ENCODE measurements at places on chromosomes 1 and 21.

DNA sequence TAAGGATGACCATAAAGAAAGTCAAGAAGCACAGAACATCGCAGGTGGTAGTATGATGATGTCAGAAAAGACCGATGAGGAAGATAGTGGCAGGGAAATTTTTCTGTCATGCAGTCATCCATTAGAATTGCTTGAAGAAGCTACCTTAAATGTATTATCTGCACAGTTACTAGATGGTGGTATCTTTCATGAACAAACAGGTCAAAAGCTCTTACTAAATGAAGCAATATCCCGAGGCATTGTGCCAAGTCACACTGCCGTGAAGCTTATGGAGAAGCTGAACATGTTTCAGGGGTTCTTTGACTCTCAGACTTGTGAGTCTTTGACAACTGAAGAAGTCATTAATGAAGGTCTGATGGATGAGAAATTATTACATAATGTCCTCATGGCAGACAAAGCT lies 128.8 kb downstream of the MACF1 start:
- no peak for DNase-seq

DNA sequence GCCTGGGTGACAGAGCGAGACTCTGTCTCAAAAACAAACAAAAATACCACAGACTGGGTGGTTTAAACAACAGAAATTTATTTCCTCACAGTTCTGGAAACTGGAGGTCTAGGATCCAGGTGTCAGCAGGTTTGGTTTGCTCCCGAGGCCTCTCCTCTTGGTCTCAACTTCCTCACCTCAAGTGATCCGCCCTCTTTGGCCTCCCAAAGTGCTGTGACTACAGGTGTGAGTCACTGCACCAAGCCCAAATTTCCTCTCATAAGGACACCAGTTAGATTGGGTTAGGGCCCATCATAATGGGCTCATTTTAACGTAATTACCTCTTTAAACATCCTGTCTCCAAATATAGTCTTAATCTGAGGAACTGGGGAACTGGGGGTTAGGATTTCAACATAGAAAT lies 35.5 kb downstream of the MFSD2A start:
- no peak for DNase-seq

- DNase-seq: no peak
Observed at GRCh38 chr1:99531578-99532275, 114.2 kb upstream of the PALMD start.

DNA sequence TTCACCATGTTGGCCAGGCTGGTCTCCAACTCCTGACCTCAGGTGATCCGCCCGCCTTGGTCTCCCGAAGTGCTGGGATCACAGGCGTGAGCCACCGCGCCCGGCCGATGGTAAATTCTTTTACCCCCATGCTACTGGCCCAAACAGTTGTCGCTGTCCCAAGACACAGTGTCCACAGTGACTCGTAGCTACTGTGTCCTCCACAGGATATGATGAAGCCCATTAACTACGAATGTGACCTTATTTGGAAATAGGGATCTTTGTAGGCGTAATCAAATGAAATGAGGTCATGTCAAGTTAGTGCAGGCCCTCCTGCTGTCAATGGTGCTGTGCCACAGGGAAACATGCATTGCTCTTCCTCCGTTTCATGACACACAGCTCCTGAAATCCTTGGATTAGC lies 8.5 kb downstream of the FNDC10 start:
- no peak for DNase-seq

- no peak for DNase-seq
Observed at GRCh38 chr1:204439621-204440375, 28.2 kb upstream of the PPP1R15B start.

DNA sequence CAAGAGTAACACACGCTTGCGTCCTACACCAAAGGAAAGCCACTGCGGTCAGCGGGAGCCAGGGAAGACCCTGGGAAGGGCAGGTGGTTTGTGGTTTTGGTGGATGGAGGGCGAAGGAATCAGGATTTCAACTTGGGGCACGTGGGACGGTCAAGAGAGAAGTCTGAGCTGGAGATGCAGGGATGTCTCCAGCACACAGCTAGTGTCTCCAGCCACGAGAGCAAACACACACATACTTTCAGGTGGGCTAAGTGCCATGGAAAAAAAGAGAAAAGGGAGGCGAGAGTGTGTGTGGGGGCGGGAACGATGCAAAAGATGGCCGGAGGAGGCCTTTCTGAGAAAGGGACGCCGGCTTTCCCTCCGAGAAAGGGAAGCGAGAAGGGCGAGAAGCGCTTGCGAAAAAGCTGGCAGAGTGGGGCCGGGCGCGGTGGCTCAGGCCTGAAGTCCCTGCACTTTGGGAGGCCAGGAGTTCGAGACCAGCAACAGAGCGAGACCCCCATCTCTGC lies 1.4 kb upstream of the SRRM1 start:
- DNase-seq: peak; percentile 66

DNA sequence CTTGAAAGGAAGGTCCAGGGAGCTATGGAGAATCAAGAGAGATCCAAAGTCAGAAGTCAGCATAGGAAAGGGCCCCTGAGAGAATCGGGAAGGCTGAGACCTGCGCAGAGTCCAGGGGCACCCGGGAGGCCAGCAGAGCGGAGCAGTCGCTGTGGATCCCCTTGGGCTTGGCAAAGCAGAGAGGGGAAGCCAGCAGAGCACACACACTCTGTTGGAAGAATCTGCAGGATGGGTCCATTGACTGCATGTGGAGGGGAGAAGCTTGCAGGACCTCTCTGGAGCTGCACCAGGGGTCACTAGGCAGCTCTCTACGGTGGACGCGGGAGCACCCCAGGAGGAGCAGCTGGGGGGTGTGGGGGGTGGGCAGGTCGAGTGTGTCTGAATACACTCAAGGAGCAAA lies 6.4 kb downstream of the RIPK4 start:
- no peak for DNase-seq

DNA sequence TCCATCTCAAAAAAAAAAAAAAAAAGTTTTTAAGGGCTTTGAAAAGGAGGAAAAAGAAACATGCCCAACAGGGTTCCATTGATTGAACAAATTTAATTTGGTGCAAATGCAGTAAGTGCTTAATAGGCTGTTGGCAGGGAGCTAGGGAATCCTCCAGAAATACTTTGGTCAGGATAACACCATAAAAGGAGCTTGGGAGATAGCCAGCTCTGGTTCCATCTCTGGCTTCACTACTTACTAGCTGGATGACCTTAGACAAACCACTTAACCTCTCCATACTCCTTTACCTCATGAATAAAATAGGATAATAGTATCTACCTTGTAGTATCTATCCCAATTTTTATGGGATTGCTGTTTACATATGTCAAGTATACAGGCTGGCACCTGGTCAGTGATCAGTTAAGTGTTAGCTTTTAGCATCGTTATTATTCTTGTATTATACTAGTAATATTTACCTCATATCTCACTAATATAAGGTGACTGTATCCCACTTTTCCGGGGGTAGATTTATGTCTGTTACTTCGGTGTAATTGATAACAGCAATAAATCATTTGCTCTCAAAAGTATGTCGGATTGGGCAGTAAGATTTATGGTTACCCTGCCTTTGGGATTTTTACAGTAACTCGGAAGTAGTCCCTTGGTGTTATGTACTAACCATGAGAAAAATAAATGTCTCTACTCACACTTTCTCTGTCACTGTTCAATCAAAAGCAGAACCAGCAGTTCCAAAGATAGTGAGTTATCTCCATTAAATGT lies 36.4 kb downstream of the BTG3 start:
- no peak for DNase-seq

DNA sequence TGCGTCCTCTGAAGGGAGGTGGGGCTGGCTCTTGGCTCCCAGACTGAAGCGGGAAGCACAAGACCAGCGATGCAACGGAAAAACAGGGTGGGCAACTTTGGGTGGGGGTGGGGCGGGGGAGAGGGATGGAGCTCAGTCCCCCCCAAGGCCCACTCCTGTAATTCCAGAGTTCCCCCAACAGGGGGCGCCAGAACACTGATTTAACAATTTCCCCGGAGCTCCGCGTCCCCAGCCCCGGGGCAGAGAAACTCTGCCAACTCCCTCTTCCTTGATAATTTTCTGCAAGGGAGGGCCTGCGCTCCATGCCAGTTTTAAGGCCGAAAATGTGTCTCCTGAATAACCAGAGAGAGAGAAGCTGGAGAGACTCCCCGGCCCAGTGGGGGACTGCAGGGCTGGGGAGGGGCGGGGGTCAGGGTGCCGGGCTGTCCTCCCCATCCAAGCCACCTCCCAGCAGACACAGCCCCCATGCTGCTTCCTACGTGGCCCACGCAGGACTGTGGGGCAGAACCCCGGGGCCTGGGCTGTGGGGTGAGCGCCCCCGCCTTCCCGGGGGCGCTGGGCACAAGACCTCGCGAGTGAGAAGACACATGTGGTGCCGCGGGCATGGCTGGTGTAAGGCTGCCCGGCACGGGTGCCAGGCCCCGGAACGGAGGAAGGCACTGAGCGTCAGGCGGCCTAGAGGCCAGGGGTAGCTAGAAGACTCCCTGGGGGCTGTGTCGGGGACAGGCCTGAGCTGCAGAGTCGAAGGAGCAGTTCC lies 51.4 kb downstream of the KIF21B start:
- DNase-seq: peak; percentile 50

DNA sequence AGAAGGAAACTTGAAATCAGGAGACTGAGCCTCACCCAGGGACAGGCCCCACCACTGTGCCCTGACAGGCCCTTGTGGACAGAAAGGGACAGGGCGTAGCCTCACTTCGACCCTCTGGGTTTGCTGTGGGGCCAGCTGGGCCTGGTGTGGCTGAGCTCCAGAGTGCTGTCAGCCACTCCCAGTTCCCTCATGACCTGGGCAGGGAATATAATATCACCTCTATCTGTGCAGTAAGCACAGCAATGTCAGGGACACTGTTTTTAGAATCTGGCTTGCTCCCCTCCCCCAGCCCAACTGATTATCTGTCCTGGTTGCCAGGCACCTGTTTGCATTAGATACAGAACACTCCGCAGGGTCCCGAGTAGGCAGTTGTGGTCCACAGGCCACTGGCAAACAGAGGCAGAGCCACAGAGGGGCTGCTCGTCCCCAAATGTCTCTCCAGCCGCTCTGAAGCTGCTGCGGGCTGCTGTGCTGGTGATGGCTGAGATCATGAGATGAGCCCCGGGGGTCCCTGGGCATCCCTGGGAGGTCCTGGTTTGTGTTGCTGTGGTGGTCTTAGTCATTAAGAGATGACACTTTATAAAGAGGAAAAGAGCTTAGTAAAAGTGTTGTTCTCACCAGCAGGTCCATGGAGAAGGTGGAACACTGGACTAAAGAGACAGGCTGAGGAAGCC lies 51.6 kb downstream of the ETS2 start:
- DNase-seq: no peak

DNA sequence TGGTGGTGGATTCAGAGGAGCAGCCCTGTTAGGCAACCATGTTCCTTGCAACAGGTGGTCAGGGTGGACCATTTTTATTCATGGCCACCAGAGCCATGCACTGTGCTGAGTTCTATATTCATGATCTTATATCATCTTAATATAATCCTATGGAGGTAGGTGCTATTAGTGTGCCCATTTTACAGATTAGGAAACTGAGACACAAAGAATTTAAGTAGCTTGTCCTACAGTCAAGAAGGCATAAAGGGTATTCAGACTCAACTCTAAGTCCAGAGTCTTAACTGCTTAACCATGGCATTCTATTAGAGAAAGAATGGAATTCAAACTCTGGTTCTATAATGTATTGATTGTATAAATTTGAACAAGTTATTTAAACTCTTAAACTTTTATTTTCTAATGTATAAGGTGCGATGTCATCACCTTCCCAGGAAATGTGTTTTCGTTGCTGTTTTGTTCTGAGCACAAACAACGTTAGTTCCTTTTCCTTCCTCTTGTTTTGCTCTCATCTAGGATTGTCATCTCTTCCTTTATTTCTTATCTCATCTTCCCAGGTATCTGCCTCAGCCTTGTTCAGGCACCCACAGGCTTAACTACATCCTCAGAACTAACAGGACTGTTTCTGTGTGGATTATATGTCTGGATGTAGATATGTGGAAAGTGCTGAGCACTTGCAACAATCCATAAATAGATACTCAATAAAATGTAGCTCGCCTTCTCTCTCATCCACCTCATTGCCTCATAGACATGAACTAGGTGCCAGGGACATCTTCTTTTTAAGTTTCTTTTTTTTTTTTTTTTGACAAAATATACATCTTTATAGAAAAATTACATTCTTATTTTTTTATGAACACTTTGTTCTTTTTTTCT lies 207.1 kb downstream of the NFIA start:
- no peak for DNase-seq

DNA sequence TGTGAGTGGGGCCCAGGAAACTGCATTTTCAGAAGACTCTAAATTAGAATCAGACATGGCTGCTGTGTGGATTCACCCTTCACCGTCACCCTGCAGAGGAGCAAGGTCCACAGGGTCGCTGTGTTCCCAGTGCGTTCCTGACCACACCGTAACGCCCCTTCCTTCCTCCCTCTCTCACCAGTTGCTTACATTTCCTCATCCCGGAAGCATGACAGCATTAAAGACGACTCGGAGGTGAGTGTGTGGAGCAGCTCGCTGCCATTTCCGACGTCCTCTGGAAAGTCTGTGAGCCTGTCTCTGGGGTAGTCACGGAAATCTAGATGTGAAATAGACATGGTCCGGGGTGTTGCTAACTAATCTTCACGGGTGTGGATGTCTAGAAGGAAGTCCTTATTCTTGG lies 45.9 kb downstream of the FAAP20 start:
- DNase-seq: peak; percentile 38

- DNase-seq: no peak
Observed at GRCh38 chr1:162003061-162003829, 20.4 kb downstream of the OLFML2B start.

DNA sequence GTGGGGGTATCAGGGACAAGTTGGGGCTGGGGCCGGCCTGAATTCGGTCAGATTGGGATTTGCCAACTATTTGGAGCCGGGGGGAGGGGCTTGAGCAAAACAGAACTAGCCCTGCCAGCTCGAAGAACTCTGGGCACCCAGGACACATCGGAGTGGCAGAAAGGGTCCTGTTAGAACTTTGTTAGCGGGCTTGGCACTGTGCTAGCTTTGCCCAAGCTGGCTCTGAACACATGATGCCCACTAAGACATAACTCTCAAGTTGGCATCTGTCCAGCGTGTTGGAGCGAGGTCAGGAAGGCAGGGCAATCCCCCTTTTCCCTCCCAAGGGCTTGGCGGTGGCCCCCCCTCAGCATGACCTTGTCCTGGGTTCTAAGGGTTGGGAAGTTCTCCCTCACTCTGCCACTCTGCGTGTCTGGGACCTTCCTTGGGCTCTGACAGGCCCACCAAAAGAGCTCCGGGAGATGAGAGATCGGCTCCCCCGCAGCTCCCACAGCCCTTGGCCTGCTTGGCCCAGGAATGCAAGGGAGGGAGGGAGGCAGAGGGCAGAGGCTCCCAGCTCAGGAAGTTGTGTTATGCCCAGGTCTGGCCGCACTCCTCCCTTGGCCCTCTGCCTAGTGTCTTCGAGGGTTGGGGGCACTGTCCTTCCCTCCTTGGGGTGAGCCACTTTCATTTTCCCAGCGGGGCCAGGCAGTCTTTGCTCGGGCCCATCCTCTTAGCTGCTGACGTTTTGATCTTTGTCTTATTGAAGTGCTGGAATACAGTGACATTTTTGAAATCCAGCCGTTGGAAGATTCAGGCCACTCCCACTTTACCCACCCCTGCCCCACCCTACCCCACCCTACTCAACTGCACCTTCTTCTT lies 1.2 kb downstream of the LMNA start:
- no peak for DNase-seq

All from activated naive CD8-positive, alpha-beta T cell treated with anti-CD3 and anti-CD28 coated beads for 36 hours (primary cell).